ENCODE measurements at places on chromosomes 6 and 20.

- DNase-seq = no peak
Measured at GRCh38 chr20:57031867-57032355, 234.5 kb downstream of the BMP7 start.

- DNase-seq = no peak
Measured at GRCh38 chr6:4912559-4912958, 91.3 kb downstream of the RPP40 start.

DNA sequence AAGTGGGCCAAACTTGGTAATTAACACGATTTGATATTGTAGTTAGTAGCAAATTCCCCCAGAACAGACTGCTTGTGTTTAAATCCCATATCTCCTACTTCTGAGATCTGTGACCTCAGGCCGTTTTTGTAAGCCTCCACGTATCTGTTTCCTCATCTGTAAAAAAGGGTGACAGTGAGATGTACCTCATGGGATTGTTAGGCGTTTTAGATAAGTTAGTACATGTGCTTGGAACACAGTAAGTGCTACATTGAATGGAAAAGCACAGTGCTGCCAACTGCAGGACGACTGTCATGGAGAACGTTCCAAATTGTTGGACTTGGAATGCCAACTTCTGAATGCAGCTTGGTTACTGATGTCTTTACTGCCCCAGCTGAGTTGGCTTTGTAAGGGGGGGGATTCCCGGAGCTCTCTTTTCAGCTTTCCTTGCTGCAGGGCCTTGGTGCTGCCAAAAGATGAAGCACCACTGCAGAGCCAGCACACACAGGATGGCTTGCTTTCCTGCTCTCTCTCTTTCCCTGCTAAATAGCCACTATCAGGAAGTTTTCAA, 108.6 kb downstream of the OPN5 start:
- DNase-seq = no peak

DNA sequence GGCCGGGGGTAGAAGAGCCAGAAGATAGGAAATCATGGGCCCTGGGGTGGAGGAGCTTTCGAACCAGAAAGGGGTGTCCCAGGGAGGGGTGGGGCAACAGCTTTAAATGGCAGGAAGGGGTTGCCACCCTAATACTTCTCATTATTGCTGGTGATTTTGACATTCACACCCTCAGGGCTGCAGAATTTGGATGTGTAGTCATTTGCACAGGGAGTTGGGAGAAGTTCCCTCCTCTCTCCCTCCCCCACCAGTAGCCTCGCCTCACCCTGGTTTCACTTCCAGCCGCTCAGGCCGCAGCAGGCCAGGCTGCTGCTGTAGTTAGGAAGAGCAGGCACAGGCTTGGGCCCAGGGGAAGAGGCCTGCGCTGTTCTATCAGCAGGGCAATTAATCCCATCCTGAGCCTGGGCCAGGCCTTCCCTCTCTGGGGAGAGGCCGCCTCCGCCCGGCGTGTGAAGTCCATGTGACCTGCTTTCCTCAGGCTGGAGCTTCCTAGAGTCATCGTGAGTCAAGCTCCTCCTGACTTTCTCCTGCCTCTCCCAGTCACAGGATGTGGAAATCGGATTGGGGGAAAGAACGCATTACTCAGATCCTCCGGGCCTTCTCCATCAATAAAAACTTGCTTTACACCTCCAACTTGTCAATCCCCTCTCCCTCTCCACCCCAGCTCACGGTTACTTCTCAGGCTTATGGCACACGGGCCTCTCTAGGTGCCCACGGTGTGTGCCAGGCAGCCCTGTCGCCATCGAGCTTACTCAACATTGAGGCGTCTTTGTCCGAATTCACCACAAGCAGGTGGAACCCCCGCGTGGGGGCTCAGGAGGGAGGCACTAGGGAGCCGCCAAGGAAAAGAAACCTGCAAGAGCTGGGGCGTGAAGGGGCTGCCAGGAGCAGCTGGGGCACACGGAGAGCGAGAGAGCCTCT, 7.8 kb downstream of the ADTRP start:
- no peak for DNase-seq

GRCh38 chr6:155187106-155187505, 76.7 kb upstream of the CLDN20 start:
- DNase-seq = no peak

DNA sequence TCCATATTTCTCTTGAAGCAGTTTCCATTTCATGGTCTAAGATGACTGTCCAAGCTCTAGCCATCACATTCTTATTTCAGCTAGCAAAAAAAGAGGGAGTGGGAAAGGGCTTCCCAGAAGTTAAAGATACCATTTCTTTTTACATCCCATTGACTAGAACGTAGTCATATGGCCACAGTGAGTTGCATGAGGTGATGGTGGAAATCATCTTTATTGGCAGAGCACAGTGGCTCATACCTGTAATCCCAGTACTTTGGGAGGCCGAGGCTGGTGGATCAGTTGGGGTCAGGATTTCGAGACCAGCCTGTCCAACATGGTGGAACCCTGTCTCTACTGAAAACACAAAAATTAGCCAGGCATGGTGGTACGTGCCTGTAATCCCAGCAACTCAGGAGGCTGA, 99.6 kb downstream of the ISM1 start:
- no peak for DNase-seq

DNA sequence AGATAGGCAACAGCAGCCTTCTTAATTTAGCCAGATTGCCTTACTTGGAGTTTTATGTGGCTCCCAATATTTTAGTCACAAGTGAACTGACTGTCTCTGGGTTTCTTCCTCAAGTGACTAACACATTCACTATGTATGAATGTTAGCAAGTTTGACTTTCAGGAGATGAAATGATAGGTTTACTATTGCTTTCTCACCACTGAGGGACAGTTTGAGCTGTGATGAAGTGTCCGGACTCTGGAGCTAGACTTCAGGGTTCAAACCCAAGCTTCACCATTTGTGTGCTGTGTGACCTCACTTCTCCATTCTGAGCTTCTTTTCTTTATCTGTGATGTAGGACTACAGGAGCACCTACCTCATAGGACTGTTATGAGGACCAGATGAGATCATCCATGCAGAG, 8.2 kb downstream of the DHX35 start:
- DNase-seq = no peak

DNA sequence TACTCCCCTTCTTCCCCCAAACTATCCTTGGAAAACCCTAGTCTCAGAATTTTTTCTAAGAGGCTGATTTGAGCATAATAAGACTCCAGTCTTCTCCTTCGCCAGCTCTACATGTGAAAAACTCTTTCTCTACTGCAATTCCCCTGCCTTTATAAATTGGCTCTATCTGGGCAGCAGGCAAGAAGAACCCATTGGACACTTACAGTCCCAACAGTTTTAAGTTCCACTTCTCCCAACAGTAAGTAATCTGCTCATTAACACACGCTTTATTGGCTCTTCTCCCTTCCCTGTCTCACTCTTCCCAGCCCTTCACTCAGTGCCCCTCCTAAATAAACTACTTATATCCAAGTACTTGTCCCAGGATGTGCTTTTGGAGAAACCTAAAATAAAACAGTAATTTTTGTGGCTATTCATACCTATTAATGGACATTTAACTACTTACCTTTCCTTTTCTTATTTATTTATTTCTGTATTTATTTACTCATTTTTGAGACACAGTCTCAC, 11.1 kb upstream of the DDR1 start:
- no peak for DNase-seq

- no peak for DNase-seq
Measured at GRCh38 chr6:79070206-79070825, 7.7 kb downstream of the PHIP start.

DNA sequence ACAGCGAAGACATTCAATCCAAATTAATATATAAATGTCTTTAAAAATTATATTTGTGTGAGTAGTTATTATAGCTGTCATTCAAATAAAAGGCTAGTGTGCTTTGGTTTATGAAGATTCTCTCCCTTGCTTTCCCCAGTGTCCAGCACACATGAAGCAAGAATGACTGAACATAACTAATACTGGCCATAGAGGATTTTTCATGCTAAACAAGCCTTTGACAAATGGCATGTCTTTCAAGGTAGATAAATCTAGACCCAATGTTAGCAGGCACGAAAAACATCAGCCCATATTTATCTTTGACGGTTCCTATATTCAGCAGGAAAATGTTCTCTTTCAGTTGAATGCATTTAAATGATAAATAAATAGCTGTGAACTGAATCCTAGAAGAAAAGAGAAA, 1234.4 kb downstream of the EPHA7 start:
- DNase-seq = no peak

- DNase-seq = no peak
Measured at GRCh38 chr20:59214606-59215547, 51.3 kb downstream of the ZNF831 start.
